Activated CD8-positive, alpha-beta T cell treated with anti-CD3 and anti-CD28 coated beads for 36 hours (primary cell): ENCODE measurements at places on chromosomes 2 and 18.
A peak's percentile ranks its signal among the peaks of the same experiment; 100 is the strongest.

DNA sequence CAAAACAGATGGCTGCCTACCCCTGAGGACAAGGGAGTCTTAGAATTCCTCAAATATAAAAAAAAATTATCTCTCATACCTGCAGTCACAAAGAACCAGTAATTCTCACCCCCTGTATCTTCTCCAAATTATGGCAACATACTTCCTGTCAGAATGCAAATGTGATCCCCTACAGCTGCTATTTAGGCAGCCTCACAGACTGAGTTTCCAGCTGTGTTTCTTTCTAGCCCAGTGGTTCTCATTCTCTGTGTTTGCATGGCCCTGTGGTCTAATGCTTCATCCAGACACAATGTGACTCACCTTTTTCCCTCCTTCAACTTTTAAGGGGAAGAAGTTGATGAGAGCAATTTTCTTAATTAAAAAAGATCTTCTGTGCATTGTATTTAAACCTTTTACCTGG is 726.3 kb downstream of the TSN start:
- DNase-seq = no peak

DNA sequence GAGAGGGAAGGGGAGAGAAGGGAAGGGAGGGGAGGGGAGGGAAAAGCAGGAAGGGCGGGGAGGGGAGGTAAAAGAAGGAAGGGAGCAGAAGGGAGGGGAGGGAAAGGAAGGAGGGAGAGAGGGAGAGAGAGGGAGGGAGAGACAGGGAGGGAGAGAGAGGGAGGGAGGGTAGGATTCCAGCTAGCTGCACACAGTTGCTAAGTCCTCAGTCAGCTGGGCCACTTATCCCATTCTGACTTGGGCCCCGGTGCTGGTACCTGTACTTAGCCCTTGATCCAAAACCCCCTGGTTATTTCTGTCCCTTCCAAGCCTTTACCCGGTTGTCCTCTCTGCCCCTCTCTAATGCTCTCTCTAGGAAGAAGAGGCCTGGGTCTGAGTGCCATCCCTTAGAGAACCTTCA is 211.4 kb downstream of the TTC32 start:
- DNase-seq = no peak

DNA sequence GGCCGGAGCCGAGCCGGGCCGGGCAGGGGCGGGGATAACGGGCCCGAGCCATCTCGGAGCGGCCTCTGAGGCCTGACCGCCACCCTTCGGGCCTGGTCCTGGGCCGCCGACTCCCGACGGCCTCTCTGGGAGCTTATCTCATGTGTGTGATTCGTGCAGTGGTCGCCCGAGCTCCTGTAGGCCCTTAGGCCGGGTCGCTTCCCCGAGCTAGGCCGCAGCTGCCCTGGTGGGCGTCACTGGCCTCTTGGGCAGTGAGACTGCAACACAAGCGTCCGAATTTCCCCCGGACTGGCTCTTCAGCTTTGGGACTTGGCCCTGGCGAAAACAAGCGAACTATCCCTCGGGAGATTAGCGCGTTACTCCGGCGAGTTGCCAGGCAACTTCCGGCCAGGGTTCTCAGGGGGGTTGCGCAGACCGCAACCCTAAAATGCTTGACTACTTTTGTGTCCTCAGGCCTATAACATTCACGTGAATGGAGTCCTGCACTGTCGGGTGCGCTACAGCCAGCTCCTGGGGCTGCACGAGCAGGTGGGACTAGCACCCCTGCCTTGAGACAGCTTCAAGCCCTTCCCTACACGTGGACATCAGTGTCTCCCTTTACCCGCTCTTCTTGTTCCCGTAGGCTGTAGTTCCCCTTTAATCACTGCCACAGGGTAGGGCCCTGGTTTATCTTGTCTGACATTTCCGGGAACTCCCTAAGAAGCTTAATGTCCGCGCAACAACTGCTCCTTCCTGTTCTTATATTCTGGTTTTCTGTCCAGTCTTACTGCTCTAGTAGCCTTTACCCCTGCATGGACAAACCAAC is 602 bp downstream of the SNX17 start:
- peak; percentile 38 for DNase-seq

GRCh38 chr2:86081724-86082123 is 24.0 kb downstream of the POLR1A start:
- no peak for DNase-seq

GRCh38 chr18:79643054-79643984 is 36.3 kb upstream of the CTDP1 start:
- DNase-seq = peak; percentile 53

DNA sequence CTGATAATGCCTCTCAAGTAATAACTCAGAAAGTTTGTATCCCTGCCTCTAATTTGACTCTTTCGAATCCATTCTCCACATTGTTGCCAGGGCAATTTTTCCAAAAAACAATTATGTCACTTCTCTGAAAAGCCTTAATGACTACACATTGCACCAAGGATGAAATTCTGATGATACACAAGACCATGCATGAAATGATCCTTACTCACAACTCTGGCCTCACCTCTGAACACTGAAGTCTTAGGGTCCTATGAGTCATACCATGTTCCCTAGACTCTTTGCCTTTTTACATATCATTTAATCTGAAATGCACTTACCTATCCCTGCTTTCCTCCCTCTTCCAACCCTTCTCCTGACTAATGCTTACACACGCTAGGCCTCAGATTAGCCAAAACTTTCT is 51.0 kb downstream of the WDPCP start:
- no peak for DNase-seq

- no peak for DNase-seq
Observed at GRCh38 chr18:3598581-3598980, 148.6 kb downstream of the TGIF1 start.

GRCh38 chr2:165952741-165953211 is 800 bp downstream of the TTC21B start:
- no peak for DNase-seq

- DNase-seq = no peak
Observed at GRCh38 chr18:59839246-59839645, 60.5 kb upstream of the PMAIP1 start.

GRCh38 chr2:20616341-20616871 is 34.5 kb downstream of the HS1BP3 start:
- no peak for DNase-seq

DNA sequence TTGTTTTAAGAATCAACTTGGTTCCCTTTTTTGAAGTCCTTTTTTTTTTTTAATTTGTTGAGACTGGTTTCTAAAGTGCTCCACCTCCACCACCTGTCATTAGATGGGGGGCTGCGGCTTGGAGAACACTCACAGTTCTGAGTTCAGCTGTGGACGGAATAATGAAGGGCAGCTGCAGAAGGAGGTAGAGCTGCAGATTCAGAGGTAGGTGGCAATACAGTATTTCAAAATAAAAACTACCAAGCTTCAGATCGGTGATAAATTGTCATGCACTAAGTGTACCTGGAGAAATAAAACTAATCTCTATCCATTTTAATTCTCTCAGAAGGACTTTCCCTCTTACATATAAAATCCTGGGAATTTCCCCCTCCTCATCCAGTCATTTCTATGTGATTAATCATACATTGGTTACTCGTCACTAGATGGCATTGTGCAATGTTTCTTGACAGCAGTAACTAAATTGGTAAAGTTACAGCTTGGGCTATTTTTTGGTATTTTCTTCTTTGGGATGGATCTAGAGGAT is 81.1 kb upstream of the SLC39A10 start:
- peak; percentile 48 for DNase-seq

DNA sequence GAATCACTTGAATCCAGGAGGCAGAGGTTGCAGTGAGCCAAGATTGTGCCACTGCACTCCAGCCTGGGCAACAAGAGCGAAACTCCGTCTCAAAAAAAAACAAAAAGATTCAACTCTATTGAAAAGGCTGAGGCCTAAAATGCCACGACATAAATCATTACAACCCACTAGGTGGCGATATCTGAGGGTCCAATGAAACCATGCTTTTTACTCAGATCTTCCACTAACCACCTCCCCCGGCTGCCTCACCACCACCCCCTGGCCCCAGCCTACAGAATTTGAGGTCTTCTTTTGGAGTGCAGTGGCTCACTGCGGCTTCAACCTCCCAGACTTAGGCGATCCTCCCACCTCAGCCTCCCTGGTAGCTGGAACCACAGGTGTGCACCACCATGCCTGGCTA is 57.5 kb downstream of the AP1S3 start:
- DNase-seq = peak; percentile 68

- no peak for DNase-seq
Observed at GRCh38 chr2:40658941-40659340, 207.1 kb upstream of the SLC8A1 start.

DNA sequence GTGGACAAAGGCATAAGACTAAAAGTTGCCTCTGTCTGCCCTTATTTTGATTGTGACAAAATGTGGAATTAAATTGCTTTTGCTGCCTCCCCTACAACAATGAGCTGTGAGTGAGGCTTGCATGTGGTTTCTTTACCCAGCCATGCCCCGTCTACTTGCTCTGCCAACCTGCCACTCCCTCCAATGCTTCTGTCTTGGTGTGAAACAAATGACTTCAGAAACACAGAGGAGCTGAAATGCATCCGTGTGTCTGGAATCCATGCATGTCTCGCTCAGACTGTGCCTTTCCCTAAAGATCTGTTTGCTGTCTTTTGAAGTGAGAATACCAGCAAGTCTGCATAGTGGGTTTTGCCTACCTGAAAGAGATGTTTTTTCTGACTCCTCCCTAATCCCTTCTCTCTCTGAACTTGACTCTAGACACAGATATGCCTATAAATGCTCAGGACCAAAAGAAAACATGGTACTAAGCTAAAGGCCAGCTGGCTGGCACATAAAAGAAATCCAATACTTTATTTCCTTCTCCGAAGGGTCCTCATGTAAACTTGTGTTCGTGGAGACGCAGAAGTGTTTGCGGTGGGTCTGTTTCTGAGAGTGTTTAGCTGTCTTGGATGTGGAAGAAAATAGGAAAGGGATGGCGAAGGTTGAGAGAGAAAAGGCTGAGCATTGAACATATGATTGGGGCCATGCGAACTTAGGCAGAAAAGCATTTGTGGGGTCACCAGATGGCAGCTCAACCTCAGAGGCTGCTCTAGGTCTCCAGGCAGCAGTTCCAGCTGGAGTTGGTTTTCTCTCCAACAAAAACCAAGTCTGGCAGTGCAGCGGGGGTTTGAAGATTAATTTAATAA is 120.5 kb downstream of the CCBE1 start:
- DNase-seq = no peak

DNA sequence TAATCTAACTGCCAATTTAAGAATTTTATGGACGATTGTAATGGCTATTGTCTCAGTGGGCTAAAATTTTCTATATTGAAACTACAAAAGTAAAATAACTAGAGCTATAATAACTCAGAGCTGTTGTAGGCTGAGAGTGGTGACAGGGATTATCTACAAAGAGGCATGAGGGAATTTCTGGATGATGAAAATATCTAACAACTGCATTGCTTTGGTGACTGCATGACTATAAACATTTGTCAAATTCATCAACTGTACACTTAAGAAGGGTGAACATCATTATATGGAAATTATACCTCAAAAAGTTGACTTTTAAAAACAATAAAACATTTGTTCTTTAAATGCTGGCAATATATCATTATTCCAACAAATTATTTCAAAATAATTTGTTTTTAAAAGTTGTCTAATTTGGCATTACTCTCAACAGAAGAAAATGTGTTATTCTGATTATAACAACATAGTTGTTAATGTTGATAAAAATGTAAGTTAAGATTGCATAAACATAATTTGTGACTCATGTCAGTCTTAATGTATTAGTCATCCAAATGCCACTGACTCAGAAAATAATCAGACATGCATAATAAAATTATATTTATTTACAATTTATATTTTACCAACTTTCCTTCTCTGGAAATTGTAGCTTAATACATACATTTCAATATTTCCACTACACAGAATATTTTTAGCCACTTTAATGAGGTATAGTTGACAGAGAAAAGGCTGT is 865.1 kb upstream of the VRK2 start:
- no peak for DNase-seq

- no peak for DNase-seq
Observed at GRCh38 chr2:240161087-240161750, 20.8 kb upstream of the OTOS start.

DNA sequence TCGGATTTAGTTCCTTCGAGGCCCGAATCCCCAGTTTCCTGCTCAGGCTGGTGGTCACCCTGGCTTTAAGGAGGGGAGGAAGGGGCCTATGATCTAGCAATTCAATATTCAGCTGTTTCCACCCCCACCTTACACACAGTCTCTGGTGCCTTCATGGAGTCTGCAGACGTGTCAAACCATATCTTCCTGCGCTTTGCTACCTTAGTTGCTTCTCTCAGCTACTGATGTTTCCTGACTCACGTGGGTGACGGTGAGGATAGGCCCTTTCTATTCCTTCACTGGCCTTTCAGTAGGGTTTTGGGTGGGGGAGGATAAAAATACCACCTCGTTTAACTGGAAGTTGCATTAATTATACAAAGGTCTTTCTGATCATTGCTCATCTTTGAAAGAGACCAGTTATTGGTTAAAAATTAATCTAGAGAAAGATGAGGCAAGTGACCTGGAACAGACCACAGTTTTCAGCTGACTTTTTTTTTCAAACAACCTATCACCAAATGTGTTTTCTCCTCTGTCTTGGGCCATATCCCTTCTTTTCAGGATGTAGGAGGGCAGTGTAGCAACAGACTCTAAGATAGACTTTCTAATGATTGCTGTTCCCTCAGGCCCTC is 49.7 kb downstream of the SH2D6 start:
- DNase-seq = no peak

GRCh38 chr2:44826601-44827000 is 114.9 kb upstream of the SIX3 start:
- no peak for DNase-seq

GRCh38 chr2:109352056-109352897 is 223.3 kb downstream of the SH3RF3 start:
- no peak for DNase-seq

DNA sequence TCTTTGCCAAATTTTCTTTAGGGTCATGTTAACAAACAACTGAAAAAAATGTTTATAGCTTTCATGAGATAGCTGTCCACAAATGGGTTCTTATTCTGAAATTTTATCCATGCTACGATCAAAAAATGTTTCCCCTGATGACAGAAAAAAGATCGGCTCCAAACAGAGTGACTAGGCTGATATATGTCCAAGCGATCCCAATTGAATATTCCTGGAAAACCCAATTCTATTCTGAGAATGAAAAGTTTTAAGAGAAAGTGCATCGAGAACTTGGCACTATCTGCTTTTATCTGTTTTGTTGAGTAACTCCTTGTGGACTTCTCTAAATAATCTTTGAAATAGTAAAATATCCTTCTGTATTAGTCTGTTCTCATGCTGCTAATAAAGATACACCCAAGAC is 19.1 kb downstream of the KCNE4 start:
- no peak for DNase-seq

GRCh38 chr18:24771300-24771699 is 310.9 kb downstream of the HRH4 start:
- no peak for DNase-seq

GRCh38 chr2:100876231-100876860 is 56.4 kb downstream of the NPAS2 start:
- DNase-seq = peak; percentile 49

GRCh38 chr2:109065391-109065734 is 63.6 kb upstream of the SH3RF3 start:
- DNase-seq = no peak
